ENCODE measurements at places on chromosomes 2 and 18.

DNA sequence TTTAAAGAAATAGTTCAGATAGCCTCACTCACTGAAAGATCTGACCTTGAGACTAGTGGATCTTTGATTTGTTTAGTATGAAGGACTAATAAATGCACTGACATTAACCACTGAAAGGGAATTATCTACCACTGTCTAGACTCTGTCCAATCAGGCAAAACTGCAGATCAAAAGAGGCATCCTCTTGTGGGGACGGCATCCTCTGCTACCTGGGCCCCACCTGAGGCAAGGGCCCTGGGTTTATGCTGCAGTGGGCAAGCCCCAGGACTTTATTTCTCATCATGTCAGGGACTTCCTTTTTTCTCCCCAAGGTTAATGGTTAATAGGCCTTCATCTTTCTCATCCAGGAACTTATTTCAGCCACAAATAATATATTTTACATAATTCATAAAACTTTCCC is 32.2 kb downstream of the STAT1 start:
- no peak for DNase-seq

DNA sequence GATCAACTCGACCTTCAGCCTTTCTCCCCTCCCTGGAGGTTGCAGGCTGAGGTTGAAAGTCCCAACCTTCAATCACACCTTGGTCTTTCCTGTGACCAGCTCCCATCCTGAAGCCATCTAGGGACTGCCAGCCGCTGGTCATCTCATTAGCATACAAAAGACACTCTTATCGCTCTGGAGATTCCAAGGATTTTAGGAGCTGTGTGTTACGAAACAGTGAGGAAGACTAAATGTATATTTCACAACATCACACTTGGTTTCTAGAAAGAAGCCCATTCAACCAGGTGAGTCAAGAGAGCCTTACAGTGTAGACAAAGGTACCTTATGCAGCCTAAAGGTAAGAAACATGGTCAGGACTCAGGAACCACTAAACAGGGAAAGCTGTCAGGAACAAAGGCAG is 126.4 kb downstream of the SH3BP4 start:
- no peak for DNase-seq

- no peak for DNase-seq
Measured at GRCh38 chr18:48787203-48788151, 163.3 kb downstream of the SMAD7 start.

GRCh38 chr2:172366596-172367150 is 60.7 kb upstream of the ITGA6 start:
- DNase-seq: no peak

- DNase-seq: no peak
Measured at GRCh38 chr18:26342646-26343045, 116.4 kb downstream of the TAF4B start.

DNA sequence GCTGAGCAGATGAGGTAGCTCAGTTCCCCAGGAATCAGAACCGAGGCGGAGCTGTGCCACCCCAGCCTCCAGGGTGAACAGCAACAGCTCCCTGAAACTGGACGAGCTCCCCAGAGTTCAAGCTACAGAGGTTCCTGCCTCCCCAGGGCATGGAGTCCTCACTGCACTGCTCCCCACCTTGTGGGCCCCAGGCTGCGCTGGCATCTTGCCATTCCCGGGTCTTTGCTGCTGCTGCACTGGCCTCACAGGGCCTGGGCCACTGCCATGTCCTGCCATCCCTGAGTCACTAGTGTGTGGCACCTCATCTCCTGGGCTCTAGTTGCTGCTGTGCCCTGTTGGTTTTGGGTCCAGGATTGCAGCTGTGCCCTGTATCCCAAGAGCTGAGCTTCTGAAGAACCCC is 166.9 kb downstream of the SNTG2 start:
- no peak for DNase-seq

- no peak for DNase-seq
Measured at GRCh38 chr2:36783246-36783645, 86.7 kb downstream of the VIT start.

DNA sequence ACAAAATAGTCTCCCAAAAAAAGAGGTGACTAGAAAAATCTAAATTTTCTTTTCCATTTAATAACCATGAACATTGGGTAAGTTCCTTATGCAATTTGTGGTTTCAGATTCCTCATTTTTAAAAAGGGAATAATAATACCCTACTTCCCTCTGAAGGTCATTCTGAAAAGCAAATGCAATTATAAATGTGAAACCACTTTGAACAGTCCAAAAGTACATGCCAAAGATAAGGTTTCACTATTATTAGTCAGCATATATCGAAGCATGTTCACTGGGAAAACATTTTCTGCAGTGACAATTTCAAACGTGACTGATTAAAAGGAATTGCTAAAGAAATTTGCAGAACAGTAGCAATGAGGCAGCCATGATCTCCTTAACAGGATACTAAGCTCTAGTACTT is 100.1 kb upstream of the RNF152 start:
- DNase-seq: no peak
